ENCODE measurements at places on chromosomes 11 and 22.

- peak; percentile 36 for DNase-seq
Observed at GRCh38 chr11:20873054-20873453, 203.7 kb downstream of the NELL1 start.

- no peak for DNase-seq
Observed at GRCh38 chr11:33895752-33896137, 3.9 kb upstream of the LMO2 start.

DNA sequence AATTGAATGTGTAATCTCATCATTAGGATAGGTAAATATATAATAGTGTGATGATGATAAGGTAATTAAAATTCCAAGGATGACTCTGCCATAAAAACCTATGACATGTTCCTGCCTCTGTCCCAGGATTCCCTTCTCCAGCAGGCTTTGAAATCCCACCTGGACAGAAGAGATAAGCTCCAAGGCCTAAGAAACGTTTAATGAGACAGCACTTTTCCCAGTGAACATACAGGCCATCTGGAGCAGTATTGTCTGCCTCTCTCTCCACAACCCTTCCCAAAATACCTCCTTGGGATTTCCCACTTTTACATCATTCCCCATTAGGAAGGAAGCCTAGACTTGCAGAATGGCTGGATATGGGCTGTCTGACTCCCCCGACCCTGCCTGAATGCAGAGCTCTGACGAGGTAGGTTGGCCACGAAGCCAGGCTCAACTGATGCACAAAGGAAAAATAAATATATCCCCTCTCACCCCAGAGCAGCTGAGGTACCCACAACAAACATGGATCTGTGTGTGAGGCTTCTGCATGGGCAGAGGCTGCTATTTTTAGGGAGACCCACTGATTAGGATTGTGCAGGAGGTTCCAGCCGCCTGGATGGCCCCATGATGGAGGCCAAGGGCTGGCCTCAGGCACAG lies 71.0 kb downstream of the TMPRSS5 start:
- DNase-seq, result no peak

DNA sequence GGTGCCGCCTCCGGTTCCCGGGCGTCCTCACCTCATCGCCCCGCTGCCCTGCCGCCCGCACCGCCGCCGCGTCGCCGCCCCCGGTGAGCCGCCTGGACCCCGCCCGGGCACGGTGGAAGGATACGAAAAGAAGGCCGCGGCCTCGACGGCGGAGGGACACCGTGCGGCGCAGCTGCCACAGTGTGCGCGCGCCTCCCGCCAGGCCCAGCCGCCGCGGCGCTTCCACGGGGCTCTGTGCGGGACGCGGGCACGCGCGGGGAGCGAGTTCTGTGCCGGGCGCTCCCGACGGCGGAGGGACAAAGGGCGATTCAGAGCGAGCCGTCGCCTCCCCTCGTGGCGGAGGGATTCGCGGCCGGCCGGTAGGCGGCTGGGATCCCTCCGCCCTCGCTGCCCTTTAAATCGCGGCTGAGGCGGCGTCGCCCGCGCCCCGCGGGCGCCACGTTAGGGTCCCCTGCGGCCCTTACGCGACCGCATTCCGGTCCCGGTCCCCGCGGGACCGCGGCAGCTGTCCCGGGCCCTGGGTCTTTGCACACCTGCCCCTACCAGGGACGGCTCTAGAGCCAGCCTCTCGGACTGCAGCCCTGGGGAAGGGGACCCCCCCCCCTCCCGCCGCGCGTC lies 568 bp upstream of the KMT5B start:
- DNase-seq, result peak; percentile 87

DNA sequence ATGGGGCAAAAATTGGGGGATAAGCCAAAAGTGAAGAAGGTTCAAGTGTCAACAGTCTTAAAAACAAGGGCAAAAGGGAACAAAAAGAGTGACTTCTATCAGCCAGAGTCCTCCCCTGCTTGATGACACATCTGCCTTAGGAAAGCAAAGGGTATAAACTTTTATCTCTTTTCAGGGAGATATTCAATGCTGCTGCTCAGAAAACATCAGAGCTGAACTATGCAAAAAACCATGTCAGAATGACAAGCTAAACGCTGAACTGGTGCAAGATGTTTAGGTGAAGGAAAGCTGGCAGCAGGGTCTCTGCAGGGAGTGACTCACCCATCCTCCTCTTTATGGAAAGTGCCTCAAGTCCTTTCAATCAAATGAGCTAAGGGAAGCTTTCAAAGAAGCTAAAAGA lies 24.7 kb downstream of the ALG9 start:
- no peak for DNase-seq

DNA sequence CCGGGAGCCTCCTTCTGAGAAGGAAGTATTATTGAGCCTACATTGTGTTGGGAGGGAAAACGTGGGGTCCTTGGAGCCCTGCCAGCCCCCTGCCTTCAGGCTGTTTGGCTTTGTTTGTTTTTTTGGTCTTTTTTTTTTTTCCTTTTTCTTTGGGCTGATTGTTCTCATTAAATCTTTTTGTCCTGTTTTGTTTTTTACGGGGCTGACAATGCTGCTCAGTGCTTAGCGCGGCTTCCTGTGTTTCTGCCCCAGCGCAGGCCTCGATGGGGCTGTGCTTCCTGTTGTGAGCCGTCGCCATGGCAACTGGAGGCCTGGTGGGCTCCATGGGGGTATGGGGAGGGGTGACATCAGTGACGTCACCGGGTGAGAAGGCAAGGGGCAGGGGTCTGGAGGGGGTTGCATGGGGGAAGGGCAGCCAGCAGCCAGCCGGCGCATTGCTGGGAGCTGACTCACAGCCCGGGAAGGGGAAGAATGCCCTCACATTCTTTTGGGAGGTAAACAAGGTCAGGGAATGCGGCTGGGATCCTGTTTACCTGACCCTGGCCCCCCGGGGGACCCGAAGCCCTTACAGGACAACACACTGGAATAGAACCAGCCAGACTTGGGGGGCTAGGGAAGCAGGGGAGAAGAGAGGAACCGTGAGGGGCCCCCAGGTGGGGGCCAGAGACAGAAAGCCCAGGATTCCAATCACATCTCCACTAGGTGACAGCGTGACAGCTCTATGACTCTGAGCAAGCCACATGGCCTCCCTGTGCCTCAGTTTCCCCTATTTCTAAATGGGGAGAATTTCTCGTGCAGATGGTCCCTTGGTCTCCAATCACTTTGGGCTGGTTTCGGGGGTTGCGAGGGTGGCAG lies 22.2 kb upstream of the CBX7 start:
- DNase-seq, result no peak

Data from hematopoietic multipotent progenitor cell treated with erythropoietin and hydrocortisone succinate and interleukin-3 and kit ligand, for 8 days (in vitro differentiated cells).